ENCODE measurements at places on chromosomes 16 and 17.

GRCh38 chr17:40399185-40399584 is 18.5 kb downstream of the TOP2A start:
- peak; percentile 67 for DNase-seq

GRCh38 chr16:51592001-51592501 is 441.0 kb upstream of the SALL1 start:
- DNase-seq: no peak

- no peak for DNase-seq
These were observed 10.0 kb downstream of the STX4 start for GRCh38 chr16:31043352-31043751.

DNA sequence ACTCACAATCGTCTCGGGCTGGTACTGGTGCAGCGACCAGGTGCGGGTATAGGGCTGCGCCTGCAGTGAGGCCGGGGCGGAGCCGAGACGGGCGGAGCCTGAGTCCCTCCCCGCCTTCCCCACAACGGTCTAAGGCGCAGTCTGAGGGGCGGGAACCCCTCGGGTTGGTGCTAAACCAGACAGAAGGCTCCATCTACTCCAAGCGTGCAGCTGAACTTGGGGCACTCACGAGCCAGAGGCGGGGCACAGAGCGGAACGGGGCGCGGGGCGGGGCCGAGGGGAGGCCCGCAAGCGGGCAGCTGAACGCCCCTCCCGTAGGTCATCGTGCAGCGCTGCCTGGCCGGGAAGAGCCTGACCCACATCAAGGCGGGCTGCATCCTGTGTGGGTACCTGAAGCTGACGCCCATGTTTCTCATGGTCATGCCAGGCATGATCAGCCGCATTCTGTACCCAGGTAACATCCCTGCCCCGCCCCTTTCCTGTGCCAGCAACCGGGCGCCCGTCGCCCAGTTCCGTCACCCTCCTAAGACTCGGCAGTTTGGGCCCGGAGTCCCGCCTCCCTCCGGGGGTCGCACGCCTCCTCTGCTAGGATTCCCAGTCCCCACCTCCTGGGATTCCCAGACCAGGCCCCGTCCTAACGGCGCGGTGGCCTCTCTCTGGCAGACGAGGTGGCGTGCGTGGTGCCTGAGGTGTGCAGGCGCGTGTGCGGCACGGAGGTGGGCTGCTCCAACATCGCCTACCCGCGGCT is 5.0 kb downstream of the SLC5A2 start:
- peak; percentile 53 for DNase-seq

GRCh38 chr16:16015849-16016248 is 66.4 kb downstream of the ABCC1 start:
- no peak for DNase-seq

DNA sequence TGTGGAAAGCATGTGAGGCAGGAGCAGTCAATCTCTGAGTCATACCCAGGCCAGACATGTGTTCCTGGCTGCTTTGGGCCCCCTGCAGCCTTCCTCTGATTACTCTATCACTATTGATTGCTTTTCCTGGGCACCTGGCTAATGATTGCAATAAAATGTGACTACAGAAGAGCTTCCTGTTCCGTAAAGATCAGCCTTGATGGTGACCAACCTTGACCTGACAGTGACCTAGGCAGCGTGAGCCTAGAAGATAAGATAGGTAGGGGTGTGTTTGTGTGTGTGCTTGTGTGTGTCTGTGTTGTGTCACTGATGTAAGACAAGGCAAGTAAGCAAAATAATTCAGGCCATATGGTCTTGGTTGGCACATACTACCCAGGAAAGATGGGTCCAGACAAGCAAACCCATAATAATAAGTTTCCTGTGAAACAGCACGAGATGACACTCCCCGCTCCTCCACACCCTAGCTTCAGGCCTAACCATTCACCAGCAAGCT is 367.7 kb upstream of the CDH11 start:
- peak; percentile 69 for DNase-seq

GRCh38 chr17:81931189-81931556 is 3.6 kb upstream of the MAFG start:
- DNase-seq: no peak

DNA sequence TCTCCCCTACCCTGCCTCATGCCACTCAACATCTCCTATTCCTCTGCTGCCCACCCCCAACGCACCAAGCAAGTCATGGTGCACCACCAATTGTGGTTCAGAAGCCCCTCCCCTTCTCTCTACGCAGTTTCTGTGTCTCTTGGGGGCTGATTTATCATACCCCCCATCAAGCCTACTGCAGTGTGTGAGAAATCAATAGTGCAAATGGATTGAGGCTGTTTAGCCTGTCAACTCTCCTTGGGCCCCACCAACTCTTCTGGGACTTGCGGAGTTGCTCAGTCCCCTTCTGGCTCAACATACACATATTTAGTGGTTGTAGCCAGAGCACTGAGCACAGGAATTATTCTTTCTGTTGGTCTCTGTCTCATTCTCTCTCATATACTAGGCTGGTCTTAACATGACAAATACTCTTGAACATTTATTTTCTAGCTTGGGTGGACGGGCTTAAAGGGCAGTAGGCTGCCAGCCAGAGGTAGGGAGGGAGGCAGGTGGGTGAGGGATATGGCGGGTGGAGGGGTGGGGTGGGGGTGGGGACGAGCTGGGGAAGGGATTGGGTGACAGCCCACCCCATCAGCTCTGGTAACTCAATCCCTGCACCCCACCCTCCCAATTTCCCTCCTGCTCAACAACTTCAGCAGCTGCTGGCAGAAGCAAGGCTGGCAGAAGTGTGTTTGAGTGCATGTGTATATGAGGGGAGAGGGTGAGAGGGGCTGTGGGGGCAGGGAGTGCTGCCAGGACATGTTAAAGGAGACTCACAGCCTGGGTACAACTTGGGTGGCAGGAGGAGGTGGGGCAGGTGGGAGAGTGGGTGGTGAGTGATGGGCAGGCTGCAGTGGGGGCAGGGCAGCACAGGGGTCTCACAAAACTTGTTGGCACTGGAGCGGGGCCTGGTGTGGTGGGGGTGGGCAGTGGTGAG is 4.9 kb downstream of the RARA start:
- DNase-seq: no peak

DNA sequence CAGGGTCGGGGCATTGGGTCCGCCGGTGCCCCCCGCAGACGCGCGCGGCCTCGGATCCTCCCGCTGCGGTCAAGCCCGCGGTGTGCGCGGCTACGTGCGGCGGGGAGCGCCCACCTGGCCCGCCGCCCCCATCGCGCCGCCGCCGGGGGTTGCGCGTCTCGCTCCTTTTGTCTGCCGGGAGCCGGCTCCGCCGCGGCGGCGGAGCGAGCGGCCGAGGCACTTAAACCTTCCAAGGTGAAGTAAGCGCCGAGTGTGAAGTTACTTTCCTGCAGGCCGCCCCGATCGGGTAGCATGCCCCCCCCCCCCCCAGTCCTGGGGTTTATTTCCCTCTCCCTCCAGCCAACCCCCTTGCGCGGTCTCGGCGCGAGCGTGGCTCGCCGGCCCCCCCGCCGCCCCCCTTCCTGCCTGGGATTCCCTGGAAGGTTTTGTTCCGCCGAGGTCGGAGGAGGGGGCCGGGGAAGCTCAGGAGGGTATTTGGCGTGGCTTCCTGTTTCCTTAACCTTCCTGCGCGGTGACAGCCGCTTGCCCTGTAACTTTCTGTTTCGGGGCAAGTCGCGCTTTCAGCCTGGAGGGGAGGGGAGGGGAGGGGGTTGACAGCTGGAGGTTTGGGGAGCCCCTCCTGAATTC is 56.6 kb upstream of the GSE1 start:
- DNase-seq: peak; percentile 84

DNA sequence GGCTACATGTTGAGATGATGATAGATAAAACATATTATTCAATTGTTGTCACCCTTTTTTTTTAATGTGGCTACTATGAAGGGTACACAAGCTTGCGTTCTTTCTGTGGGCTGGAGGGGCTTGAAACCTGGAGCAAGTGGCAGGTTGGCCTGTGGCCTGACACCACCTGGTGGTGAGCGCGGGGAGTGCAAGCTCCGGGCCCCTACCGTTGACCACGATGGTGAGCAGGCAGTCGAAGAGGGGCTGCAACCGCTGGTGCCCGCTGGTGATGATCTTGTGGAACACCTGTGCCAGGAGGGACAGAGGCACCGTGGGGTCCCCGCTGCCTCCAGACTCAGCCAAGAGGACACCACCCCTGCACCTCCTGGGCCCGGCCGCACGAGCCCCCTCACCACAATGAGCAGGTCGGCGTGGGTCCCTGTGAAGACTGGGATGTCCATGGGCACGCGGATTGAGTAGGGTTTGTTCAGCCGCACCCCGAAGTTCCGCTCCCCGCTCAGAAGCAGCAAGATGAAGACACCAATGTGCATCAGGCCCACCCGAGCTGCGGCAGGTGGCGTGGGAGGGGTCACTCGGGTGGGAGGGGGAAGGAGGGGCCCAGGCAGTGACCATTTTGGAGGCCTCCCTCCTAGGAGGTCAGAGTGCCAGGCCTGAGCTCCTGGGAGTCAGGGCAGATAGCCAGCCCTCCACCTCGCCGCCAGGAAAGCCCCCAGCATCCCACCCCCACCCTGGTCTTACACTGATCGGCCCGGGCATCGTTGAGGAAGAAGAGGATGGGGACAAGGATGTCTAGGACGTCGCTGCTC is 14.4 kb downstream of the HID1 start:
- peak; percentile 59 for DNase-seq

DNA sequence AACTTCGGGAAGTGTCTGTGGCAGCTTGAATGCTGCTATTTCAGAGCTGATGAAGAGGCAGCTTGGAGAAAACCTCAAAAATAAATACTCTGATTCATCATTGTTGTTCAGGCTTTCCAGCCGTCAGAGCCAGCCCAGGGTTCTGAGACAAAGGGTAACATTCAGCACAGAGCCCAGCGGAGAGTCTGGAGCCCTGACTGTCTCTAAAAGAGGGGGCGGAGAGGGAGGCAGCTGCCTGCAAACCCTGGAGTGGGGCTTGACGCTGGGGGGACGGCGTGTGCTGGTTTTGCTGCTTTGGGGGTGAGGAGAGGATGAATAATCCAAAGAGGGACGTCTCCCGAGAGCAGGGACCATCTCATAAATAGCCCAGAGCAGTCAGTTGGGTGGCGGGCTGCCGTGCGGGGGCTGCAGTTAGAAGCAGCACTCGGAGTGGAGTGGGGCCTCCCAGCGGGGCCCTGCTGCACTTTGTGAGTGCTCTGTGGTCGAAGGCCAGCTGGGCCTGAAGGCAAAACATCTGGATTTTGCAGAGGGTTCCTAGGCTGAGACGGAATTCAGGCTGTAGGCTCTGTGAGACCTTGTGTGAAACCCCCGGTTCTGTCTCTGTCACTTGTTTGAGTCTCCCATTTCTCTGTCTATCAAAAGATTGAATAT is 237.8 kb downstream of the PRKCA start:
- peak; percentile 49 for DNase-seq

- no peak for DNase-seq
These were observed 107.3 kb downstream of the CMIP start for GRCh38 chr16:81551821-81552304.

- DNase-seq: peak; percentile 84
These were observed 4.6 kb downstream of the UNC119 start for GRCh38 chr17:28547623-28548416.

DNA sequence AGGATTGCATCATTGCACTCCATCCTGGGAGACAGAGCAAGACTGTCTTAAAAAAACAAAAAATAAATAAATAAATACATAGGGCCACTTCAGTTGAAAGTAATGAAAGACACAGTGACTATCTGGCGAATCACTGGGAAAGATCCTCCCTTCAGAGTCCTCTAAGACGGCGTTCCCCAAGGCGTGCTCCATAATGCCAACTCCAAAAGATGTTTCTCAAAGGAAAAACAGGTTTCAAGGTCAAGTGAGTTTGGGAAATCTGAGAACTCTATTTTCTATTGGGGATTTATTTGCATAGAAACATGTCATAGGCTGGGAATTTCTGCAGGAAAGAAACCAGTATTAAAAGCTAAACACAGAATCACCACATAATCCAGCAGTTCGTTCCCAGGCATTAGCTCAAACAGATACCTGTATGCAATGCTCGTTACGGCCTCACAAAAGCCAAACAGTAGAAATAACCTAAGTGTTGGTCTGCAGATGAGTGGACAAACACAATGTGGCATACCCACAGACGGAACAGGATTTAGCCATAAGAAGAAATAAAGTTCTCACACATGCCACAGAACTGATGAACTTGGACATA is 7.9 kb downstream of the KLHDC4 start:
- no peak for DNase-seq

GRCh38 chr16:27824786-27825185 is 238.7 kb downstream of the GSG1L start:
- DNase-seq: no peak

DNA sequence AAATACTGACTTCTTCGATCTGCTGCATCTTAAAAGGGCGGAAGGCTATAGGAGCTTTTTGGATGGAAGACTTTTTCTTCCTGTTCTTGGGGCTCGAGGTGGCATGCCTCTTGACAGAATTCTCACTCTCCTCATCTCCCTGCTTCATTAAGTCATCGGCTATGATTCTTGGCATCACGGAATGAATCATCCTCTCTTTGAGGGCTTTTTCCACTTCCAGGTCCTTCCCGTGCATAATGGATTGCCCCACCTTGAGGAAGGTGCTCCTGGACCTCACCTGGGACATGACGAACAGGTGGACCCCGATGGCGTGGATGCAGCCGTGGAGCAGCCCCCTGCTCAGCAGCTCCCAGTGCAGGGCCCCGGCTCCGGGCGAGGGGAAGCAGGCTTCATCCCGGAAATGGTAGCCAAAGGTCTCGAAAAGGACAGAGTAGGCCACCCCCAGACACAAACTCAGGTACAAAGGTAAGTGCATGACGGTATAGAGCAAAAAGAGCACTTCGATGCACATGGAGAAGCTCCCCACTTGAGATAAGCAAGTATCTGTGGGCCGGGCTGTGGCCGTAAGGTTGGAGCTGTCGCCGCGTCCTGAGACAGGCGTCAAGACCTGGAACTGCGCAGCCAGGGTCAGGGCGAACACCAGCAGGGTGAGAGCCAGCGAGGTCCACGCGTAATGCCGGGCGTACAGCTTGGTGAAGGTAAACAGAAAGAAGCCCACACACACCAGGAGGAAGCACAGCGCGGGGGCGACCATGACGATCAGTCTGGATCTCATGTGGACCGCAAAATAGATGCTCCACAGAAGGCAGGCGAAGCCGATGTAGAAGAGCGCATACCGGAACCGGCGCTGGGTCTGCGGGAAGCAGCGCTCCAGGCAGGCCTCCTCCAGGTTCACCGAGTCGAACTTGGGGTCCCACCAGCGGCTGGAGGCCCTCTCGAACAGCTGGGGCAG is 1.7 kb downstream of the ADCY9 start:
- DNase-seq: no peak

GRCh38 chr17:29575511-29576213 is 7.2 kb downstream of the TP53I13 start:
- DNase-seq: no peak

- DNase-seq: no peak
These were observed 31.2 kb downstream of the MMD start for GRCh38 chr17:55390364-55390977.
